Liver (tissue), 10 donors: ENCODE measurements at places on chromosomes 4 and X. TPM values are rescaled to one million over a fixed set of nuclear protein-coding genes. Genes with fewer than 3 reads are reported as not detected.

DNA sequence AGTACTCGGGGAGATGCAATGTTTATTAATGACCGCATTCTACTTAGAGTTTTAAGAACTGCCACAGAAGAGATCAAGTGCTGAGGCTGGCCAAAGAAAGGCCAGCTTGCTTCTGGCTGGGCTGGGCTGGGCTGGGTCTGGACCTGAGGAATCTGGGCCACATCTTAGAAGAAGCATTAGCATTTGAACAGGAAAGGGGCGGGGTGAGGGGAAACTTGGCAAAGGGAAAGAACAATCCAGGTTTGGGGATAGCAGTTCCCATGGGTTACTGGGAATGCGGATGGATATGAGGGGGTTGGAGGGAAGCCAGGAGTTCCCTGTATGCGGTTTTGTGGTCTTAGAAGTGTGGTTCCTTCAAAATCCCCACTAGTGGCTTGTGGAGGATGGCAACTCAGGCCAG lies 83.3 kb downstream of the CLDN34 start:
- DNase-seq = no peak

The SCML2 gene
- 1.0 TPM for total RNA-seq

The MAGEA1 gene
- total RNA-seq = not detected

DNA sequence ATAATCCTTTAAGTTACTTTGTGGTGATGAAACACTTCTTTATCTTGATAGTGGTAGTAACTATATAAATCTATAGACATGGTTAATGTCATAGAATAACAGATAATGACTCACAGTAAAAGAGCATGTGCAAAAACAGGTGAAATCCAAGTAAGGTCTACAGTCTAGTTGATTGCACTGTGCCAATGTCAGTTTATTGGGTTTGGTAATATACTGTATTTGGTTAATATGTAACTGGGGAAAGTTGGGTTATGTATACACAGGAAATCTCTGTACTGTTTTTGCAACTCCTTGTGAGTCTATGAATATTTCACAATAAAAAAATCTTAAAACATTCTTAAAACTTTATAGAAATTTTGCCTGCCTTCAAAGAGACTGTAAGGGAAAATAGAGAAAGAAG lies 1067.6 kb upstream of the FTHL17 start:
- DNase-seq = no peak

- DNase-seq = no peak
These were observed 156.4 kb downstream of the HS6ST2 start for GRCh38 chrX:132802033-132802432.

DNA sequence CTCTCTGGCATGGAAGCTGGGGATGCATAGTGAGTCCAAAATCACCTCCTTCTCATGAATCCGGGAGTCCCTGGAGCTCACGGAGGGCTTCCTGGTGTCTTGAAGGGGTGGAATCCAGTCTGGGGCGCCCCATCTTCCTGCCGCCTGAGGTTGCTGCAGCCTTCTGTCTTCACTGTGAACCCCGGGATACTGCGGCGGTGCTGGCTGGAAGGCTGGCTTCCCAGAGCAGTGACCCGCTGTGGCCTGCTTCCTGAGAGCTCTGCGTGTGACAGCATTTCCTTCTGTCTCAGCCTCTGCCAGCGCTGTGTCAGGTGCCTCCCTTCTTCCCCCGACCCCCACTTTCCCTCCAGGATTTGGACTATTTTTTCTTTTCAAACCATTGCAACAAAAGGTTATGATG lies 98.8 kb upstream of the STOX2 start:
- DNase-seq = no peak

DNA sequence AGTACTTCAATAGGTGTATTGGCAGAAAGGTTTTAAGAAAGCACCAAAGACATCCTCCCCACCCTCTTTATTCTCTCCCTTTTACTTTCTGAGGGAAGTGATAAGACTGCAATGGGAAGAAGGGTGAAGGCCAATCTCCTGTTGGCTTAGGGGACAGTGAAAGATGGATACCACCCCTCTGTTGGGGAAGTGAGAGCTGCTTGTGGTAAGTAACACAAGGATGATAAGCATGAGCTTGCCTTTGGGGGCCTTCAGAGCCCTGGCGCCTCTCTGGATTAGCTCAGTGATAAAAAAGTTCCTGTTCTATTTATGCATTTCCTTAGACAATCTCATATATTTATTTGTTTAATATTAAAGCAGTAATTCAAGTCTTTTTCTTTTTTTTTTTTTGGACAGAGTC lies 5.2 kb upstream of the KLF8 start:
- DNase-seq = no peak

The TCEAL9 gene
- total RNA-seq = 7.7 TPM

DNA sequence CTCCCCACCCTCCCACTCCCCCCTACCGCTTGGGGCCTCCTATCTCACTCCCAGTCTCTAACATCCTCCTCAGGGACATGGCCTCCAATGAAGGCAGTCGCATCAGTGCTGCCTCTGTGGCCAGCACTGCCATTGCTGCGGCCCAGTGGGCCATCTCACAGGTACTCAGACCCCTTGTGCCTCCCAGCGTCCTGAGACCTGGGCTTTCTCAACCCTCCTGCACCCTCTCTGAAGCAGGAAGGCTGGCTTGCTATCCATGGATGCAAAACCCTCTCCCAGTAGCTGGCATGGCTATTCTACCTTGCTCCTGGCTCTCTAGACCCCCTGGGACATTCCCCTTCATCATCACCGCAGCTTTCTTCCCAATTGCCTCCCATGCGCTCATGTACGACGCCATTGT lies 13.3 kb upstream of the UBA1 start:
- DNase-seq = no peak
